Glutamatergic neuron (in vitro differentiated cells): ENCODE measurements at places on chromosomes 12 and 14.

- no peaks in the 10 kb centered on the region for H3K27me3 ChIP-seq
- no peaks in the 10 kb centered on the region for H3K36me3 ChIP-seq
- H3K4me1 ChIP-seq: no peaks in the 10 kb centered on the region
- no peak for DNase-seq
- no peak overlapping the region for H3K4me3 ChIP-seq
Measured at GRCh38 chr12:14962153-14962539, 745 bp upstream of the ARHGDIB start.

DNA sequence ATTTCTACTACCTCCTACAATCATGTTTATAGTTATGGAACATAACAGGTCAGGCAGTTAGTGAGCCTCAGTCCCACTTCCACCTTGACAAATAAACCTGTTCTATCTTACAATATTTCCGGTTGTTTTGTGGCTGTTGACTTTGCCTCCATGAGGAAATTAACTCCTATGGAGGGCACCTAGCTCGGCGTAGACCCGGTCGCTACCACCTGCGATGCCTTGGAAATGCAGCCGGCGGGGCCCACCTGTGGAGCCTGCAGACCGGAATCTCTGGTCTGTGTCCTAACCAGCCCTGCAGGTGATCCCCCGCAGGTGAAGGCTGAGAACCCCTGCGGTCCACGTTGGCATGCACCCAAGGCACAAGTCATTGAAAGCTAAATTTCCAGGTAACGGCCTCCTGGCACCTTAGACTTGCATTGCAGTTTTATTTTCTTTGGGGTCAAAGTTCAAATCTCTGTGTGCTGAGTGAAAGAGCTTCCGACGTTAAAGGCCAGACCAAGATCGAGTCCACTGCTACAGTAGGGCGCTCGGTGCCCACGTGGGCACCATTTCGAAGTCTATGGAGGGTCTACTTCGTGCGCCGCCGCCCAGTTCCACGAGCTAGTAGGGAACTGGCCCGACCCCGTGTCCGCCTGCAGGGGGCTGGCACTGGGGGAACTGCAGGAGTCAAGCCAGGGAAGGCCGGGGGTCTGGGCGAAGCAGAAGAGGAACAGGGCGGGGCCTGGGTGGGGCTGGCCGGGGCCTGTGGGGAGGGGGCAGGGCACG lies 782 bp upstream of the PIWIL1 start:
- no peak overlapping the region for H3K27ac ChIP-seq
- DNase-seq: no peak

DNA sequence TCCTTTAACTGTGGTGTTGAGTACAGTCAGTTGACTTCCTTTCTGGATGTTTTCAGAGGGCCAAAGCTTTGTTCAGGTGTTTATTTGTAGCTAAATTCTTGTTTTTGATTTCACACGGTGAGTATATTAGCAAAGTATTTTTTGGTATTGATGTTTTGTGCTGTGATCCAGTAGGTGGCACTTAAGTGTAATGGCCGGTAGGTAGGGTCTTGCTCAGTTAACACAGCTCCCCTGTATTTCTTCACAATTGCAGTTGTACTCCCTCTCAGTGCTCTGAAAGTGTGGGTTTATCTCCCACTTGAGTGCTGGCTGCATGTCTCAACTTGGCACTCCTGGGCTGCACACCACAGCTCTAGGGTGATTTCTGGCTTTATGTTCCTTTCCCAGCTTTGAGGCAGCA lies 339.5 kb downstream of the AEBP2 start:
- peaks cover 7% of the 10 kb centered on the region for H3K27me3 ChIP-seq
- no peak for DNase-seq
- H3K27ac ChIP-seq: no peak overlapping the region
- H3K4me1 ChIP-seq: peaks cover 5% of the 10 kb centered on the region
- peaks cover 6% of the 10 kb centered on the region for H3K36me3 ChIP-seq

DNA sequence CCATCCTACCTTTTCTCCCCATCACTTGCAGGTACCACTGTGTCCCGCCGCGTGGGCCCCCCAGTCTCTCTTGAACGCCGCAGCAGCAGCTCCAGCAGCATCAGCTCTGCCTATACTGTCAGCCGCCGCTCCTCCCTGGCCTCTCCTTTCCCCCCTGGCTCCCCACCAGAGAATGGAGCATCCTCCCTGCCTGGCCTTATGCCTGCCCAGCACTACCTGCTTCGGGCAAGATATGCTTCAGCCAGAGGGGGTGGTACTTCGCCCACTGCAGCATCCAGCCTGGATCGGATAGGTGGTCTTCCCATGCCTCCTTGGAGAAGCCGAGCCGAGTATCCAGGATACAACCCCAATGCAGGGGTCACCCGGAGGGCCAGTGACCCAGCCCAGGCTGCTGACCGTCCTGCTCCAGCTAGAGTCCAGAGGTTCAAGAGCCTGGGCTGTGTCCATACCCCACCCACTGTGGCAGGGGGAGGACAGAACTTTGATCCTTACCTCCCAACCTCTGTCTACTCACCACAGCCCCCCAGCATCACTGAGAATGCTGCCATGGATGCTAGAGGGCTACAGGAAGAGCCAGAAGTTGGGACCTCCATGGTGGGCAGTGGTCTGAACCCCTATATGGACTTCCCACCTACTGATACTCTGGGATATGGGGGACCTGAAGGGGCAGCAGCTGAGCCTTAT lies 9.2 kb downstream of the ARHGAP9 start:
- H3K4me3 ChIP-seq: no peak overlapping the region
- H3K27ac ChIP-seq: no peak overlapping the region
- H3K36me3 ChIP-seq: peaks cover 26% of the 10 kb centered on the region
- no peak for DNase-seq

DNA sequence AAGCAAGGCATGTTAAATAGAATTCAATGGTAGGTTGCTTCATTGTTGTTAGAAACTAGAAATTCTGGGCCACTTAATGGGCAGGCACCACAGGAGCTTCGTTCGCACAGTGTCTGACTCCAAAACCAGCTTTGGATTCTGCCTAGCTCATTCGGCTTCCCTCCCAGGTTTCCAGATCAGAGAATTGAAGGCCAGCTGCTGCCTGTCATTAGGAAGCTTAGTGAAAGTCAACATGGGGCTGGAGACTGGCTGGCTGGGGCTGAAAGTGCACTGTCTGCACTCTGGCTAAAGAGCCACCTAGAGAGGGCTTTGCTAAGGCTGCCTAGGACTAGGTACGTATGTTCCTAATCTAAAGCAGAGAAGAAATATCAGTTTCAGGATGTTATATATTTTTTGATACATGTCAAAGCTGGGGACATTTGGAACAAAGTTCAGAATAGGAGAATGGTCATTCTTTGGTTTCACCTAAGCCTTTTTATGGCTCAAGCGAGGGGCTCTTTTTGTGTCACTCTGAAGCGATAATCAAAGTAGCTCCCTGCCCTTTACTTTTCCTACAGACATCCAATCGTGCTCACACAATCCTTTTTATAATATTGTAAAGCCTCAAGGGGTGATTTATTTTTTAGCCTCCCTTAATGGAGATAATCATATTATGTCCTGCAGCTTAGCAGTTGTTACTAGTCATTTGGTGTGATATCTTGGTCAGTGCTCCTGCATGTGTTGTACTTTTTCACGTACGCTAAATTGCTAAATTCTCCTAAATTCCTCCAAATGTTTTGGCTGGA lies 238.5 kb upstream of the NAV3 start:
- H3K27me3 ChIP-seq: no peaks in the 10 kb centered on the region
- H3K4me3 ChIP-seq: peak overlapping the region; percentile 35
- peaks cover 7% of the 10 kb centered on the region for H3K4me1 ChIP-seq
- no peaks in the 10 kb centered on the region for H3K36me3 ChIP-seq
- peak overlapping the region; percentile 48 for H3K27ac ChIP-seq

- H3K36me3 ChIP-seq: no peaks in the 10 kb centered on the region
- H3K4me3 ChIP-seq: no peak overlapping the region
- peaks cover 3% of the 10 kb centered on the region for H3K4me1 ChIP-seq
- no peak overlapping the region for H3K27ac ChIP-seq
Measured at GRCh38 chr12:99809909-99810308, 162.4 kb downstream of the GARIN6 start.

DNA sequence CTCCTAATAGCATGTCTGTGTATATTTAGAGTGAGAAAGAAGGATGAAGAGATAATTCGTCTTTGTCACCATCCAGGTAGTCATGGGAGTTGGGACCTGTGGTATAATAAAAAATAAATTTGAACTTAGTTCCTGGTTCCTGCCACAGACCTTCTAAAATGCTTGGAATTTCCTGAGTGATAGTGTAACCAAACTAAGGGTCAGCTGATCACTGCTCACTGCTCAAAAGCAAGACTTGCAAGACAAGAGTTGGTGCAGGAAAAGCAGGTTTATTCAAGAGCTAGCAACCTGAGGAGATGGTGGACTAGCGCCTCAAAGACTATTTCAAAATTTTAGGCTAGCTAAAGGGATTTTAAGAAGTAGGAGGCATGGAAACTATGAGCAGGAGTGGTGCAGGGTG lies 19.1 kb downstream of the ANG start:
- H3K27me3 ChIP-seq: no peaks in the 10 kb centered on the region
- H3K4me1 ChIP-seq: no peaks in the 10 kb centered on the region
- H3K36me3 ChIP-seq: no peaks in the 10 kb centered on the region
- no peak for DNase-seq
